ENCODE measurements at places on chromosomes 5 and 9.

GRCh38 chr5:29935371-29935770, 1258.1 kb upstream of the CDH6 start:
- no peak for DNase-seq

DNA sequence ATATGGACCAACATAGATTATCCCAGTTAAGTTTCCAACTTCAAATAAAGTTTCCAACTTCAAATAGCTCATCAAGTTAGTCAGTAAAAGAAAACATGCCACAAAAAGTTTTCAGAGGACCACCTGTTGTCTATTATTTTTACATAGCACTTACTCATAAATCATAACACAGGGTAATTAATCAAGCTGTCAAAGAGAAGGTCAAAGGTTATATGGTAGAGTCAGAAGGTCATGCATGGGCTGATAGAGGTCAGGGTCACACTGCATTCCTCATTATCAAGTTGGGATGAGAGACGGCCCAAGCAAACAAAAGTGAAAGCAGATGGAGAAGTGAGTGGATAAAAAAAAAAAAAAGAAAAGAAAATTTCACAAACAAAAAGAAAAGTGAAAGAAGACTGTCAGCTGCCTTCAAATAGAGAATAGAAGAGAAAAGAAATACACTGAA, 145.5 kb upstream of the POU5F2 start:
- DNase-seq, result no peak

- no peak for DNase-seq
Observed at GRCh38 chr5:171868236-171868635, 82.6 kb downstream of the SMIM23 start.

DNA sequence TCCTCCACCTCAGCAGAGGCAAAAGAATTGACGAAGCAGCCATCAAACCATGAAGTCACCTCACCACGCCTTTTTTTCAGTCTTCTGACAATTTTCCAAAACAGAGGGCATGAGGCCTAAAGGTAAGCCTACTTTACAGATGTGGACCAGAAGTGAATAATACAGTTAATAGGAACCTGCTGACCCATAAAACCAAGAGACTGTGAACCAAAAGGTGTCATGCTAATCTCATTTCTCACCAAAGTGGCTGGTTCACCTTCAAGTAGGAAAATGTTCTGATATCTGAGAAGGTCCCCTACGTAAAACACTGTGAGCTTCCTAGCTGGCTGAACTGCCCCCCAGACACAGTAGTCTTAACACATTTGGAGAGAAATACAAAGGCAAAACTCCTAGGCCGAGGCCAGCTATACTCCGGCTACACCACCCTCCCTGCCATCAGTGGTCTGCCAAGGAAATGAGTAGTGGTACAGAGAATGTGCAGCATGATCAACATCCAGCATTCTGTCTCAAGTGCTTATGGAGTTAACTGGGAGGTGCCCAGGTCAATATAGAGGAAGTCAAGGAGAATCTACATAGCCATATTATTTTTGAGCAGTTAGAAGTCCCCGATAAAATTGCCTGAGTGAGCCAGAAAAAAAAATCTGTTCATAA, 19.3 kb upstream of the F2RL2 start:
- no peak for DNase-seq

GRCh38 chr5:169013208-169013728, 287.7 kb downstream of the SLIT3 start:
- DNase-seq, result no peak

DNA sequence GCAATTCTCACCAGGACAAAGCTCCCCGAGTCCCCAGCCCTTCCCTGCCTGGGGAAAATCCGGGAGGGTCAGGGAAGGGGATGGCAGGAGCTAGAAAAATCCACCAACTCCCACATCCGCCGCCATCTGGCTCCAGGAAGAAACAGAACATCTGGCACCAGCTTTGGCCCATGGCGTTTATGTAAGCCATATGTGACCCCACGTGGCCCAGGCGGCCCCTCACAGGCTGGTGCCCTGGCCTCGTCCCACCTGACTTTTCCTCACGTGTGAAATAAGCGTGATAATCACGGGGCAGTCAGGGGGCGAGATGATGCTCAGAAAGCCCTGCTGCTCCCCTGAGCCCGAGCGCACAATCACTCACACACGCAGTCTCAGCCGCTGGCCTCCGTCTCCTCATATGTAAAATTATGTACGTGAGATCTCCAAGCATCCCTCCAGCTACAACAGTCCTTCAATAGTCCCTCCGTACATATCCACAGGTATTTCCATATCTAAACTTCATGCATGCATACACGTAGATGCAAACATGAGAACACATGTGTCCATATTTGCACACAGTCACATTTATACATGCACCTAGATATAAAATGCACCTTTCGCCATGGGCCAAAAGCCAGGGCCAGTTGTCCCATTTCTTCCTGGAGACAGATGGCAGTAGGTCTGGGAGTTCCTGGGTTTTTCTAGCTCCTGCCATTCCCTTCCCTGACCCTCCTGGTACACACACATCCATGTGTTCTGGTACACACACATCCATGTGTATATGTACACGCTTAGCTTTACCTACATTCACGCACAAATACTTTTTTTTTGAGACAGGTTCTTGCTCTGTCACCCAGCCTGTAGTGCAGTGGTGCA, 28.9 kb downstream of the PLPP7 start:
- DNase-seq, result no peak

DNA sequence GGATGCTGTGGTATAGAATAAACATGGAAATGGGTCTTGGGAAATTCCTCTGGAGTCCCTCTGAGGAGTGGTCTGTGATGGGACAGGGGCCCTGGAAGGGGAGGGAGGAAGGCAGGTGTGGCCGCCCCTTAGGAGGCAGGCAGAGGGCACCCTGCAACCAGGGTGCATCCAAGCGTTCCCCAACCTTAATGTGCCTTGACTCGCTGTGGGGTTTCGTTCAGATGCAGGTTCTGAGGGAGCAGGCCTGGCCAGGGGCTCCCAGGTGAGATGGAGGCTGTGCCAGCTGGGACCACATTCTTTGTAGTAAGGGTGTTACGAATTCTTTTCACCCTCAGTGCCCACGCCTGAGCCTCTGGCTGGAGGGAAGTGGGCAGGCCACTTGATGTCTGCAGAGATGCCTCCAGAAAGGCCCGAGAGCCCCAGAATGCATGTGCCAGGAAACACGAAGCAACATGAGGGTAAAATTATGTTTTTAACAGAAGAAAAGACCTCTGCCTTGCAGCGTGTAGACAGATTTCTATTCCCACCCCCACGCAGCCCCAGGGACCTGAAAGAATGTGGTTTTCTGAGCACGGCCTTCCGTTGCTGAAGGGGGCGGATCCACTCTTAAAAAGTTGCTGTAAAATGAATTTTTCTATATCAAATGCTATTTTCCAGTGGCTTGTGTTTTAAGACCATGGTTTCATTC, 150.4 kb upstream of the IER5L start:
- DNase-seq, result no peak

DNA sequence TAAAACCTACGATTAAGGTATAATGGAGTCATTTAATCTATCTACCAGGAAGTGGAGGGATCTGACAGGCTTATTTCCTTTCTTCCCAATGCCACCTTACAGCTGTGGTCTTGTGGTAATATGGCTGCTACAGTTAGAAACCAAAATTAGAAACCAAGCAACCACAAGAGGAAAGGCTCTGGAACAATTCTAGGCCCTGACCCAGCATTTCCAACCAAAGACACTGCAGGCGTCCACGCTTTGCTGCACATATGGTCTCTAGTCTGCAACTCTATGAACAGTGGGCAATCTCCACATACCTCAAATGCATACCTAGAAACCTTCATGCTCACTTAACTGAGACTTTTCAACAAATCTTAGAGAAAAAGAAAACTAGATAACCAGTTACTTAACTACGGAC, 339.1 kb downstream of the NFIB start:
- DNase-seq, result no peak

- DNase-seq, result no peak
Observed at GRCh38 chr5:80068775-80069174, 33.6 kb downstream of the THBS4 start.

- no peak for DNase-seq
Observed at GRCh38 chr9:134331186-134332025, 5.2 kb downstream of the RXRA start.

GRCh38 chr9:137139468-137140150, 655 bp downstream of the GRIN1 start:
- DNase-seq, result no peak

DNA sequence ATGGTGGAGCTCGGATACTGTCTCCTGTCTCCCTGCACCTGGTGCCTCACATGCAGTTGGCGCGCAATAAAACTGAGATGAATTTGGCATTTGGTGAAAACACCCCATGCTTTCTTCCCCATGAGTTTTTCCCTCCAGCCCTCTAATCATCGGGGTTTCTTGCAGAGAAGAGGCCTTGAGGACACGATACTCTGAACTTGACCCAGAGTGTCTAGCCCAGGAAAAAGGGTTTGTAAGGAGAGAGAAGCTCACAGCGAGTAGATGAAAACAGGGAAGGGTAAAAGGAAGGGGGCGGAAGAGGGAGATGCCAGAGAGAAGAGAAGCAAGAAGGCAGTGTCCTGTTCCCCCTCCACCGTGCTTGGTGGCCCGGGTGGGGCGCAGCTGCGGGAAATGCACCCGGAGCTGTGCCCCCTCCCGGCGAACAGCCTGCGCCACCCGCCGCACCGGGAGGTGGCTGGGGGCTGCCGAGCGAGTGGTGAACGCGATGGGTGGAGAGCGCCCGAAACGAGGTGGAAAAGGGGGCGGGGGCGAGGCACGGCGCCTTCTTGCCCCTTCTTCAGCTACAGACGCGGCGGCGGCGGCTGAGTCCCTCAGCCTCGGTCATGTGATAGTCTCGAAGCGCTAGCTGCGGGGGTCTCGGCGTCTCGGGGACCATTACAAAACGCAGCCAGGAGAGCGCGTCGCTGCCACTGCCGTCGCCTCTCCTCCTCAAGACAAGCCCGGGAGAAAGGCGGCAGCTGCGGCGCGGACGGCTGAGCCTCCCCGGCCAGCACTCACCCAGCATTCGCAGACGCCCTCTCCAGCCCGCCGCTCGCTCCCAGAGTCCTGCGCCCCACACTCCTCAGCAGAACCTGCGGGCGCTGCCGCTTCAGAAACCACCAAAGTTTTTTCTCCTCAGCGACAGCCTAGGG, 1.1 kb upstream of the FOXB2 start:
- no peak for DNase-seq

- no peak for DNase-seq
Observed at GRCh38 chr5:175573493-175574269, 84.2 kb upstream of the HRH2 start.

Measured in activated naive CD4-positive, alpha-beta T cell (primary cell).